ENCODE measurements at places on chromosomes 5 and 9.

- peak; percentile 48 for DNase-seq
Measured at GRCh38 chr5:42250-42649, 49.7 kb upstream of the PLEKHG4B start.

GRCh38 chr9:87716141-87716540 is 9.8 kb upstream of the CTSL start:
- peak; percentile 65 for DNase-seq

DNA sequence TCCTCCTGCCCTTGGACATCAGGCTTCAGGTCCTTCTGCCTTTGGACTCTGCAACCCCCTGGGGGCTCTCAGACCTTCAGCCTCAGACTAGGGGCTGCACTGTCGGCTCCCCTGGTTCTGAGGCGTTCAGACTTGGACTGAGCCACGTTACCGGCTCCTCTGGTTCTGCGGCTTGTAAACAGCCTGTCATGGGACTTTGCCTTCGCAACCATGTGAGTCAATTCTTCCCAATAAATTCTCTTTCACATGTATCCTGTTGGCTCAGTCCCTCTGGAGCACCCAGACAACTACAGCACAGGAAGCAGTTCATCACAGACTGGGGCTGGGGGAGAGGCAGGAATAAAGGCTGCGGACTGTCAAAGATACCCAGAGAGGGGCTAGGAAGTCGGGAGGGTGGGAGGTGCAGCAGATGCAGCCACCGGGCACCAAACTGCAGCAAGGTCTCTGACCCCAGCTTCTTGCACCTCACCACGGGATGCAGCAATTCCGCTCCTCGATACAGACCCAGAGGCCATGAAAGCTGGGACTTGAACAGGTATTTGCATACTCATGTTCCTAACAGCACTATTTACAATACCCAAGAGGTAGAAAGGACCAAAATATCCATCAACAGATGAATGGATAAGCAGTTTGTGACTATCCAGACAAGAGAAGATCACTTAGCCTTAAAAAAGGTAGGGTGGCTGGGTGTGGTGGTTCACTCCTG is 100.8 kb downstream of the COL23A1 start:
- DNase-seq, result no peak

GRCh38 chr5:134226441-134227192 is 744 bp upstream of the PPP2CA start:
- peak; percentile 34 for DNase-seq

DNA sequence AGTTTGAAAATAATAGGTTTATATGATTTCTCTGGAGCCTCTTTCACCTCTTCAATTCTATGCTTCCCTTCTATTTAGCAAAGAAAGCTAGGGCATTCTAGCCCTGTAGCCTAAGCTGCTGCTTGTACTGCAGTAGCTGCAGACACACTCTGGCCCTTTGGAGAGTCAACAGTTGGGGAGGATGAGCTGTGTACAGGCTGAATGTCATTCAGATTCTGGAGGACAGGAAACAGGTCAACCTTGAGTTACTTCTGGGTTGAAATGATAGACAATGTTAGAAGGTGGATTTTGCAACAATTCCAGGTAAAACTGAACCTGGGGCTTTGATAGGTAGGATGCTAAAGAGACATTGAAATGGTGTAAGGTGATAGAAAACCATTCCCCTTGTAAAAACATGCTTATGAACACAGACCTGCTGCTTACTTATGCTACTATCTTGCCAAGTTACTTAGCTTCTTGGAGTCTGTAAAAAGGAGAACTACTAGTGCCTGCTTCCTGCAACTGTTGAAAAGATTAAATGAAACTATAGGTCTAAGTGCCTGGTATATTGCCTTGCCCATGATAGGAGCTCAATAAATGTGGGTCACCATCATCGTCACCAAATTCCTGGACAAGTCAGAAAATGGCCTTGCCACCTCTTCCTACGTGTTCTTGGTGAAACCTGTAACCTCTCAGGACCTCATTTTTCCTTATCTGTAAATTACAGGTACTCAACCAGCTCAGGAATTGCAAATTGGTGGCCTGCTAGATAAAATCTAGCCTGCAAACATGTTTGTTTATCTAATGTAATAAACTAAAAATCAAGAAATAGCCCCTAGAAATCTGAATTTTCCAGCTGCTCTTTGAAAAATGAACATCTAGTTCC is 83.7 kb downstream of the GALNT10 start:
- DNase-seq, result no peak

- DNase-seq, result peak; percentile 1
Measured at GRCh38 chr9:88017096-88017495, 42.8 kb upstream of the CDK20 start.

GRCh38 chr9:97850746-97851445 is 2.1 kb upstream of the FOXE1 start:
- DNase-seq, result no peak

- DNase-seq, result peak; percentile 16
Measured at GRCh38 chr5:128711216-128711615, 173.2 kb upstream of the FBN2 start.

DNA sequence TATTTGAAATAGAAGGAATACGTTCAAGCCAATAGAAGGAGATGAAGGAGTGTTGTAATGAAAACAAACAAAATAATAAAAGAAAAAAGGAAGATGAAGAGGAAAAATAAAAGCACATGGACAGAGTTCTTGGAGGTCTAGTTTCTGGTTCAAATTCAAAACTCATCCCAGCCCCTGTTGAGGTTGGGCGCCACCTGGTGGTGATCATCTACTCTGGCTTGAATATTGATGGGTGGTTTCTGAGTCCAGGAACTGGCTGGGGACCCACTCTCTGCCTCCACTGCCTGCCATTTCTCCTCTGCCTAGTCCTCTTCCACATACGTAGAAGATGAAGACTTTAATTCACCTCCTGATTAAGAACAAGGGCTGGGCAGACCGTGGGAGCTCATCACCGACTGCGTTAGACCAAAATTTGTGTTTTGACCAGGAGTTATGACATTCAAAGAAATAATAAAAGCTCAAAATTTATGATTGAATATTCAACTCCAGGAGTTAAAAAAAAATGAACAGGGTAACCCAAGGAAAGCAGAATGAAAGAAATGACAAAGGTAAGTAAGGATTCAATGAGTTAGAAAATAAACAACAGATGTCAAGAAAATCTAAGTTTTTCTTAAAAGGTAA is 99.0 kb upstream of the SLC1A3 start:
- DNase-seq, result peak; percentile 68

DNA sequence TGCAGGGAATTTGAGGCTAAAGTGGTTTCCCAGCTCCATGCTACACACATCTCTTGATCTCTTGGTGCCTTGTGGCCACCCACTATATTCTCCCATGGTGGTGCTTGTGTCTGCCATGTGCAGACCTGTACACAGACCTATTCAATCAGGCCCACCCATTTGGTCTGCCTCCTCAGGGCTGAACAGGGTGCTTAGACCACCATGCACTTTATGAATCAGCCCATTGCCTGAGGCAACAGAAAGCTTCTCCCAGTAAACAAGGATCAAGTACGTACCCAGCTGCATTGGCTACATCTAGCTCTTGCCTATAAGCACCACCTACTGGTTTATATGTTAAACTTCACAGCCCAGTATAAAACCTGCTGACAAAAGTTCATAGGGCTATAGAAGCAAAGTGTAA is 664.3 kb upstream of the EDIL3 start:
- no peak for DNase-seq

DNA sequence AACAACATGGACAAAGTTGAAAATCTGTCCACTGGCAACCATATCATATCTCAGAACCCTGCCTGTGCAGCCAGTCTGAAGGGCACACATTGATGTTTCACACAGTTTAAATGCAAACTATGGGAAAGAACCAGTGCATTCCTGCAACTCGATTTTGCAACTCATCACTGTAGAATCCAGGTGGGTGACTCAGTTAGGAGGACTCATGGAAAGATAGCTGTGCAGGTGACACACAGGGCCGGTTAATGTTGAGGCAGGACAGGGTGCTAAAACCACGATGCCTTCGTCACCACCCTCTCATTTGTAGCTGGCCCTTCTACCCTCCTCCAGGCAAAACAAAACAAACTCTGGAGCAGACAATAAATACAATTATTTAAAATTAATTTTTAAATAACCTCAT is 62.8 kb downstream of the TLE1 start:
- DNase-seq, result peak; percentile 26

GRCh38 chr5:73989956-73990355 is 364.0 kb downstream of the ARHGEF28 start:
- no peak for DNase-seq

DNA sequence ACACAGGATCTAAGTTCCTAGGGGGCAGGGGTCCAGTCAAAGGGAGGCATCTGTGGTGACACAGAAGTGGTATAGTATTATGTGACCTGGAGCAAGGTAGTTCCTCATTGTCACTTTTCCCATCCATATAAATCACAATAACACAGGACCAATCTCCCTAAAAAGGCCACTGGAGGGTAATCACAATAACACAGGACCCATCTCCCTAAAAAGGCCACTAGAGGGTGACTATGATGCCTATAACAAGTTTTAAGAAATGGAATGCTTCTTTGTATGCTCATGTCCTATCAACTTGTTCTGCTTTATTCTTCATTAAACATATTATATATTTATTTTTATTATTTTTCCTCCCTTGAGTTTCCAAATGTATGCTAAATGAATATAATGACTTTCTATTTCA is 254.6 kb downstream of the ASTN2 start:
- no peak for DNase-seq

DNA sequence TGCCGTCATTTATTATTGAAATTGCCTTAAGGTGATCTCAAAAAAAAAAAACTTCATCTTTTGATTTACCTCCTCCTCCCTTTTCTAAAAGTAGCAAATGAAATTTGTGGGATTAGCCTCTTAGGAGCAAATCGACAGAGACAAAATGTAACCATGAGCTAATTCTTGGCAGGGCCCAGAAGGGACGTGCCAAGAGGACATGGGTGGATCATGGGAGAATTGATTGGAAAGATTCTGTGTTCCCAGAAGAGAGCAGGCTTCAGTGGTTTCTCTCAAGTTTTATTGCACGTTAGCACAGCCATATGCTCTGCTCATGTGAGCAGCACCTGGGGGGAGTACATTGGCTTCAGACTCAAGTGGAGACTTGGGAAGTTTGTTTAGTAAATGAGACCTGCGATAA is 394.6 kb downstream of the ELAVL2 start:
- DNase-seq, result no peak

DNA sequence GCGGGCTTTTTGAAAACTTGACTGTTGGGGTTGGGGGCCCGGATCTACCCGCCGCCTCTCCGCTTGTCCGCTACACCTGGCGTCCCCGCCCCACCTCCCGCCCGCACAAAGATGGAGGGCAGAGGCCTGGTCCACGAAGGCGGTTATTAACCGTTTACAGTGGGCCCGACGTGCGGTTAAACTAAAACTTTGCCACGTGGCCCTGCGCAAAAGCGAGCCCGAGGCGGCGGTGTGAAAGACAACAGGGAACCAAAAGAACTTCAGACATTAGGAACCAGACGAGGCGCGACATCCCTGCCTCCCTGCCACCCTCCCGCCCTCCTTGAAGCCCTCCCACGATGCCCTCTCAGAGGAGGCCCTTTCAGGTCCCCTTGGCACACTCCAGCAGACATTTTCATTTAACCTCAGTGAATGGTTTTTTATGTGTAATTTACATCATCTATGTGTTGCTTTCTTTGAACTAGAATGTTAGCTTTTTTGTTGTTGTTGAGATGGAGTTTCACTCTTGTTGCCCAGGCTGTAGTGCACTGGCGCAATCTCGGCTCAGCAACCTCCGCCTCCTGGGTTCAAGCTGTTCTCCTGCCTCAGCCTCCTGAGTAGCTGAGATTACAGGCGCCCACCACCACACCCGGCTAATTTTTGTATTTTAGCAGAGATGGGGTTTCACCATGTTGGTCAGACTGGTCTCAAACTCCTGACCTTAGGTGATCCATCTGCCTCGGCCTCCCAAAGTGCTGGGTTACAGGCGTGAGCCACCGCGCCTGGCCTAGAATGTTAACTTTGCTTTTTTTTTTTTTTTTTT is 999 bp upstream of the HNRNPA0 start:
- no peak for DNase-seq

- DNase-seq, result peak; percentile 58
Measured at GRCh38 chr9:127283917-127284497, 19.4 kb downstream of the GARNL3 start.

DNA sequence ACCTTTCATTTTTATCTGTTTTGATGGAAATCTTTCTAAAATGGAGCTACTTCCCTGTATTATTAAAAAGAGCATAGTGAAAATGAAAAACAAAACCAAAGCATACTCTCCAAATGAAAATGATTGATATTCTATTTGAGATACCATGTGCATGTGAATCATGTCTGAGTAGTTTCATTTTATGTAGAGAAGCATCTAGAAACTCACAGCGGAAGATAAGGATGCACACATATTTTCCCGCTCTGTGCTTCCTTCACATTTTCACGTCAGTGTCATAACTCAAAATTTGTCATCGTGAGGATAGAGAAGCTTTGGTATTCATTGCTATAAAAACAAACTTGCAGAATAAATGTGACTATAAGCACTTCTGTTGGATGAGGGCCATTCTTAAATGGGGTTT is 34.0 kb upstream of the CLINT1 start:
- DNase-seq, result no peak

GRCh38 chr9:89993678-89994630 is 389.1 kb downstream of the GADD45G start:
- DNase-seq, result no peak

DNA sequence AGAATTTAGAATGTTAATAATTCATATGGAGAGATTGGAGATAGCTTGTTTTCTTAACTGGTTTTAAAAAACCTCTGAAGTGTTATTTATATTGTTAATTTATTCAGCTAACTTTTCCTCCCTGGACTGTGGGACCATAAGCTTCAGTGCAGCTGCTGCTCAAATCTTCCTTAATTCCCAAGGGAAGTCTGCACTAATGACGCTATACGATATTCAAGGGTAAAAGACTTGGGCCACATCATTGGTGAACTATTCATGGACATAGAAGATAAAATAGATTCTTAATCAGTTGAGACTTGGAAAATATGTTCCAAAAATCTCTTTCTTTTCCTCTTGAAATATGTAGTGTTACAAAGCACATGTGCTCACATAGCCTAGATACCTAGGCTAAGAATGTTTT is 31.1 kb upstream of the GAS1 start:
- DNase-seq, result peak; percentile 16

GRCh38 chr5:134864707-134865106 is 9.5 kb upstream of the TXNDC15 start:
- DNase-seq, result no peak

Data from EH (cell line).